Occipital lobe (tissue), 3 donors: ENCODE measurements at places on chromosomes 7 and 10. TPM values are rescaled to one million over a fixed set of nuclear protein-coding genes. Genes with fewer than 3 reads are reported as not detected.

The VIPR2 gene
- 0.47 TPM for total RNA-seq

The RASSF4 gene
- 7.2 TPM for total RNA-seq

The AKR1D1 gene
- not detected for total RNA-seq

The CALCR gene
- total RNA-seq = not detected

The SUN1 gene
- 154 TPM for total RNA-seq

The ZNF32 gene
- total RNA-seq = 57.6 TPM

The CLDN15 gene
- total RNA-seq = 6.4 TPM

GRCh38 chr7:111752022-111752582, 189.8 kb upstream of the IMMP2L start:
- peak; percentile 23 for DNase-seq

- no peak for DNase-seq
Measured at GRCh38 chr10:114603948-114604347, 54.1 kb downstream of the ABLIM1 start.

DNA sequence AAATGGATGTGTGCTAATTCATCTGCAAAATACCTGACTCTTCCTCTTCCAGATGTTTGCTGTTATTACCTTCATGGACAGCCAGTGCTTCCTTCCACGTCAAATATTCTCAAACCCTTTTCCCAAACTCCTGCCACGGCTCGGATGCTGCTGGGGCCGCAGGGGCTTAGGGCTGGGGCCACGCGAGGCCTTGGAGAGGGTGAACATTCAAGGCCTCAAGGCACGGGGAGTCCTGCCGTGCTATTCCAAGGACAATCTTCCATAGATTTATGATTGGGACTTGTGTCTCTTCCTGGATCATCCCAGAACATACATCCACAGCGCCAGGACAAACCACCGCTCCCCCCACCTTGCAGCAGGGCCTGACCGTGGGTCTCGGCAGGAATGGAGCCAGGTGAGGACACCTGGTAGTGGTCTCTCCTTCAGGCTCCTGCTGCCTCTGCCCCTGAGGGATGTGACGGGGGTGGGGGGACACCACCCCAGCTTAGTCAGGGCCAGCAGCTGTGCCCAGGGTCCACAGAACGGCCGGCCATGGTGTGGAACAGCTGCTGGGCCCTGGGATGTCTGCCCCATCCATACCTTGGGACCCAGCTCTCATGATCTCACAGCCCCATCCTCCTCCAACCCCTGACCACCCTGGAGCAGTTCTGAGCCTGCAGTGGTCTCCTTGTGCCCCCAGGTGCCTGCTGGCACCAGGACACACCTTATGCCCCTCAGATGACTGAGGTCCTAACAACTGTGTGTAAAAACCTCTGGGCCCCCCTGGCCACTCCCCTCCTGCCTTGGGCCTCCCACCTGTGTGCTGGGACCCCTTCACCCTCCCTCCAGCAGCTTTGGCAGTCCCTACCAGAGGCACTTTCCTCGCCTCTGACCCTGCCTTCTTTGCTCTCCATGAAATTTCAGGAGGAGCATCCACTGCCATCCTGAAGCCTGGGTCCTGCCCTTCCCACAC, 16.7 kb downstream of the VIPR2 start:
- DNase-seq = no peak

DNA sequence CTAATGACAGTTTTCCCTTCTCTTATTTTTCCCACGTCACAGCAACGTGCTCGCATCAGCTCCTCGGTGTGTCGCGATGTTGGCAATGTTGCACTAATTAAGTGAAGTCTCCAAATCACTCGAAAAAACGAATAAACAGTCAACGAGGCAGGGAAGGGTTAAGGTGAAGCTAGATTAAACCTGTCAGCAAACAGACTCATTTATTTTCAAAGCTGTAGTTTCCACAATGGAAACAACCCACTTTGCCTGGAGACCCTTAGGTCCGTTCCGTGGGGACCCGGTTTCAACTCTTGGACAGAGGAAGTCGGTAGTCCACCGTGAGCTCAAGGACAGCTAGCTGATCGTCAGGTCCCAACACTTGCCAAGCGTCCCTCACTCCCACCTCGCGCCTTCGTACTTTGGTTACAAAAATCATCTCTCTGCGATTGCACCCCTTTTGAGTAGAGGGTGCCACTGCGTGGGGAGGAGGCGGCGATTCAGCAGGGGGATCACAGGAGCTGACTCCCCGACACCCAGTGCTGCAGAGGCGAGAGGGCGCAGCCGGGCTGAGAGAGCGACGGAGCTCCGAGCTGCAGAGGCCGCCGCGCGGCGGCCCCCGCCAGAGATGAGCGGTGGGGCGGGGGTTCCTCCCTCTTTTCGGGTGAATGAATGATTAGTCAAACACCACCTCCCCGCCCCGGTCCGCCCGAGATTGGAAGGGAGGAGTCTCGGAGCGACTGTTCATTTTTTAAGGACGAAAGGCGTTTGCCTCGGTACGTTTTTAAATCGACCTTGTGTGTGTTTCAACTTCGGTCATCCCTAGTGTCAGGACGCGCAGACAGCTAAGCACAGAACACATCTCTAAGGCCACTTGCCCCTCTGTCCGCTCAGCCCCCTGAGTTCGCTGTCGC, 1.3 kb upstream of the BMPER start:
- peak; percentile 30 for DNase-seq

DNA sequence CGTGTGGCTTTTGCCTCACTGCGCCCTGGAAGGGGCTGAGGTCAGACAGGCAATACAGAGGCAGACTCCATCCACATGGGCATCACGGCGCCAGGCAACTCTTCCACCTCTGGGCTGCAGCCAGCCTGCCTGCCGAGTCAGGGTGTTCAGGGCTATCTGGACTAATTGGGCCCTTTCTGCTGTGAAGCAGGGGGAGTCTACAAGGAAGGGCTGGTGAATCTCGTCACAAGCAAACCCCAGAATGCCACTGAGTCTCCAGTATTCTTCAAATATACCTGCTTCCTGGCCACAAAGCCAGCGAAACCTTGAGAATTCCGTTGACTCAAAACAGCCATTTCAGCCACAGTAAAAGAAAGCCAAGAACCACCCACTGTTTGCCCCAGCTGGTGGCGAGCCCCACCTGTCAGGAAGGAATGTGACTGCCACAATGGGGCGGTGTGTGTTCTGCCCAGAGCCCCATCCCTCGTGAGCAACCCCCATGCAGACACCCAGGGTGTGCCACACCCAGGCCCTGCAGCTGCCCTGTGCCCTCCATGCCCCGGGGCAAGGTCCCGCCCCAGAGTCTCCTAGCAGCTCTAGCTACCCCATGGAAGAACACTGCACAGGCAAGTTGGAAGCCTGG, 117.3 kb downstream of the FAM53B start:
- no peak for DNase-seq

DNA sequence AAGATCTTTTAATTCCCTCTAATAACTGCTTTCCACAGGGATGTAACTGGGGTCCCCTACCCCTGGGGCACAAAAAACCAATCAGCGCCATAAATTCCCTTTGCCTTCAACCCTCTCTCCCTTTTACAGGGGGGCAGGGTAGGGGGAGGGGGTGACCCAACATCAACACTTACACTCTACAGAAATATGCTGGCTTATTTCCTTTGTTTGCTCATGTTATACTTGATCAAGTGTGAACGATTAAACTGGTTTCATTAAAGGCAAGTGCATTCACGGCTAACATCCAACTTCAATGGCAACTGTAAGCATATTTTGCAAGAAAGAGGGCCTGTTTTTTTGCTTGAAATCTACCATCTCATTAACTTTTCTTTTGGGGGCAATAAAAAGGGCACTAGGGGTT, 2.9 kb downstream of the CTBP2 start:
- no peak for DNase-seq

DNA sequence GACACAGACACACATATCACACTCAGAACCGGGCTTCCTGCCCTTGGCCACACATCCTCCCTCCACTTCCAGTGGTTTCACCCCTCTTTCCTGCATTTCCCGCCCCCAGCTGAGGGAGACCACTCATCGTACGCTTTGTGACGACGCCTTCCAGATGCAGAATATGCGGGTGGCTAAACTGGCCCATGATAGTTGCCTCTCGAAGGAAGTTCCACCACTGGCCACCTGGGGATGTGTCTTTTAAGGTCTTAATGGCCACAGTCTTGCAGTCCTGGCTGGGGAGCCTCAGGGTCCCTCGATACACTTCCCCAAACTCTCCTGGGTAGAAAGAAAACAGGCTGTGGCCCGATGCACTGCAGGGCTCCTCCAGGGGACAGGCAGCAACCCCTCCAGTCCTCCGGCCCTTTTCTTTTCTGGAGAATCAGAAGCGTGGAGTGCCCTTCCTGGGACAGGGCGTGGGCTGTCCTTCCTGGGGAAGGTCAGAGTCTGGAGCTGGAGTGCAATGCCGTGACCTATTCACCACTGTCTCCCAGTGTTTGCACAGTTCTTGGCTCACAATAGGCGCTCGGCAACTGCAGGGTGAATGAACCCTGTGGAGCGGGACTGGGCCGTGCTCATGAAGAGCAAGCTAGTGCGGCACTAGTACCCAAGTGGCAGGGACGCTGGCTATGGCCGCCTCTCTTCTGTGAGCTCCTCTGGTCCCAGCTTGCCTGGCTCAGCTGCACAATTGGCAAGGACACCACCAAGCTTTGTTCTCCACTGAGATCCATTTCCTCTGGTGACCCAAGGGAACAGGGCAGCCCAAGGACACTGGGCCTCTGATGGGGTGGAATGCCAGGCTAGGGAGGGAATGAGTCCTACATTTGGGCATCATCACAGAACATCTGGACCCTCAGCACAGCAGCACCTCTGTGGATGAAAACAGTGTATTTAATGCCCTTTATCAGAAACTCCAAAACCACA, 13.2 kb downstream of the EPHA1 start:
- no peak for DNase-seq

GRCh38 chr7:99623702-99624447, 7.1 kb downstream of the ZSCAN25 start:
- DNase-seq = no peak

DNA sequence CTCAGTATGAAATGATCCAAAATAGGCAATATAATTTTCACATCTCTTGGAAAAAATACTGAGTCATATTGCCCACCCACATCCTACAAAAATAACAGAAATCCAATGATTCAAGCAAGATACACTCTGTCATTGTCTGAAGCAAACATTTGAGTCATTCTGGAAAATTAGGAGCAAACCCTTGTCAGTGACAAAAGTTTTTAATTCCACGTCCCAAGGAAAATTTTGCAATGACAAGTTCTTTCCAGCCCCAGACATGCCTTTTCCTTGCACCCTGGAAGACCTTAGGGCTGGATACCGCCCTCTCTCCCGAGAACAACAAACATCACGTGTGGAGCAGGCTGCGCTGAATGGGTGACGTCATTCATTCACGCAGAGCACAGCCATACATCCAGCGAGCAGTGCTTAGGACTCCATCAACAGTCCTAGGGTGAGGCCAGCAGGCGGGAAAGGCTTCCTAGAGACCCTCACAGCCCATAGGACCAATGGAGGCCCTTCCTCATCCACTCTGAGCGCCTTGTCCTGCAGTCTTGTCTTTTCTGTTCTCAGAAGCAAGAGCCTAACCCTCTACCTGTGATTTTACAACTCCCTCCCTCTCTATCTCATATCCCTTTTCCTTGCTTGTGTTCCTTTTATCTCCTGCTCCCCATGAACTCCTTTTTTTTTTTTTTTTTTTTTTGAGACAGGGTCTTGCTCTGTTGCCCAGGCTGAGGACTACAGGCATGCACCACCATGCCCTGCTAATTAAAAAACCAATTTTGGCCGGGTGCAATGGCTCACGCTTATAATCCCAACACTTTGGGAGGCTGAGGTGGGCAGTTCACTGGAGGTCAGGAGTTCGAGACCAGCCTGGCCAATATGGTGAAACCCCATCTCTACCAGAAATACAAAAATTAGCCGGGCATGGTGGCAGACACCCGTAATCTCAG, 23.5 kb upstream of the KDM7A start:
- DNase-seq = no peak

GRCh38 chr7:116991233-116991632, 37.9 kb downstream of the ST7 start:
- DNase-seq = no peak

DNA sequence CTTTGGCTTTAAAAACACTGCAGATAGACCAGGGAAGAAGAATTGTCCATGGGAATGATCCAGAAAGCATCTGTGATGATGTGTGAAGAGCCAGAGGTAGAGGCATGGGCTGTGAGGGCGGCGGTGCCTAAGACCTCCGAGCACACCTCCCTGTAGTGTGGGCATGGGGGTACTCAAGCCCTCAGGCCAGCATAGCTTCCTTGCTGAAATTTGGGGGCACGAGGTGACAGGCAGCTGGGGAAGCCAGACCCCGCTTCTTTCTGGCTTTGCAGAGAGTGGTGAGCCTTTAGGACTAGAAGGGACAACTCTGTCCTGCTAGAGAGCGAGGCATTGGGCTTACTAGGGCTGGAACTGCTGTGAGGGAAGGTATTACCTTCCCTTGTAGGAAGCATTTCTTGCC, 187.7 kb upstream of the SH2B2 start:
- no peak for DNase-seq

- DNase-seq = no peak
Measured at GRCh38 chr7:40437498-40437897, 302.7 kb downstream of the SUGCT start.

- no peak for DNase-seq
Measured at GRCh38 chr7:3592401-3593134, 291.5 kb downstream of the SDK1 start.

DNA sequence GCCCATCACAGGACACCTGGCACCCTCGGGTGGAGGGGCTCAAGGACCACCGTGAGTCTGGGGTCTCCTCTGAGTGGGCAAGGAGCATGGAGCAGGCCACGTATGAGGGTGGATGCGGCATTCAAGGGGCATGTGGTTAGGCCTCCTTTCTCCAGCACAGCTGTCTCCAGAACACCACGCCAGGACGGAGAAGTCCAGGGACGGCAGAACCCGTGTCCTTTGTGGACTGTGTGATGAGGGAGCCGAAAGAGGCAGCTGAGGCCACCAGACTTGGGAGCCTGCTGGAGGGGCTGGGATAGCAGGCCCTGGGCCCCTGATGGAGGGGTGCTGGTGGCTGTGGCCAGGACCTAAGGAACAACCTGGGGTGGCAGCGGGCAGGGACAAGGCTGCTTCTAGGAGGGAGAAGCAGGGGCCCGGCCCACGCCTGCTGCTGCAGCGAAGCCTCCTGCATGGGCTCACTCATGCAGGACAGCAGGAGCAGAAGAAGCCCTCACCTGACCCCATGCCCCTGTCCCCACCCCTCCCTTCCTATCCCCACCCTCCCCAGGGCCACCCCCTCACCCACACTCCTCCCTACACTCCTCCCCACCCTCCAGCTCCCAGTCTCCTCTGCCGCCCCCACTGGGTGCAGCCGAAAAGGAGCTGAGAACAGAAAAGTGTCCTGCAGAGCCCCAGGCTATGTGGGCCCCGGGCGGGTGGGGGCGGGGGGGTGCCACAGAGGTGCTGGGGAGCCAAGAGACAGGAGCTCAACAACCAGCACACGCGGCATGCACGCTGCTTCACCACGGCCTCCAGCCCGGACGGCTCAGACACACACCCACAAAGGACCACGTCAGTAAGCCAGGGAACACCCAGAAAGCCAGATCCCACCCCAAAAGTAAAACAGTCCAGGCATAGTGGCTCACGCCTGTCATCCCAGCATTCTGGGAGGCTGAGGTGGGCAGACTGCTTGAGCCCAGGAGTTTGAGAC, 29.7 kb downstream of the ZFAND2A start:
- no peak for DNase-seq

GRCh38 chr10:121080281-121080891, 229.2 kb downstream of the WDR11 start:
- no peak for DNase-seq

- peak; percentile 59 for DNase-seq
Measured at GRCh38 chr7:77538281-77539212, 1.5 kb downstream of the PTPN12 start.

- no peak for DNase-seq
Measured at GRCh38 chr7:44982535-44982923, 3.7 kb upstream of the MYO1G start.

- DNase-seq = no peak
Measured at GRCh38 chr10:23314835-23315239, 29.8 kb downstream of the C10orf67 start.

- no peak for DNase-seq
Measured at GRCh38 chr7:2799253-2799652, 44.9 kb downstream of the GNA12 start.
